ENCODE measurements at places on chromosomes 2 and 18.

GRCh38 chr2:121567452-121567851 lies 36.8 kb downstream of the RNU4ATAC start:
- DNase-seq: no peak

DNA sequence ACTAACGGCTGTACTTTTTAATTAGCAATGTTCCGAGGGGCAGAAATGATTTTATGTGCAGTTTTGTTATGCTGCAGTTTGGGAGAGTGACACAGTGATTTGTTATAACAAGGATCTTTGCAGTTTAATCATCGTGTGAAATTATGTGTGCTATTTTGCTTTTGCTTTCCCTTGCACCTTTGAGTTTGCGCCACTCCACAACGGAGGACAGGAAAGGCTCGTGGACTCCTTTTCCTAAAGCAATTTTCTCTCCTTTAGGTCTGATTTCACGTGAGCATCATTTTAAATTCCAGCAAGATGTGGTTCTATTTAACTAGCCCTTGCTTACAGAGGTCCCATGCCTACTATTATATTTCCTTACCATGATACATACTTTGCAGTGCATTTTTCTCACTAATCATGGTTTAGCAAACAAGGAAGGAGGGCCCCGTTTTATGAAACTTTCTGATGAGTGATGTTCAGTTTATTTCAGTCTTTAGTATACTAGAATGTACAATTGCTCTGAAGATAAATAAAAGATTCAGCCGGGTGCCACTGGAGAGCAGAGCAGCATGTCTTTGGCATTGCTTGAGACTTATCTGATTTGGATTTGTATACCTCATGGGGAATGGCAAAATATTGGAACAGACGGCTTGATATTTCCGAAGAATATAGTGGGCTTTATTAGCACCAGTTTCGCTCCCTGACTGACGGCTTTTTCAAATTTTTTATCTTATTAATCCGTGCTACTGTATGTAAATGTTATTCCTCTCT lies 528.2 kb upstream of the FANCL start:
- no peak for DNase-seq

DNA sequence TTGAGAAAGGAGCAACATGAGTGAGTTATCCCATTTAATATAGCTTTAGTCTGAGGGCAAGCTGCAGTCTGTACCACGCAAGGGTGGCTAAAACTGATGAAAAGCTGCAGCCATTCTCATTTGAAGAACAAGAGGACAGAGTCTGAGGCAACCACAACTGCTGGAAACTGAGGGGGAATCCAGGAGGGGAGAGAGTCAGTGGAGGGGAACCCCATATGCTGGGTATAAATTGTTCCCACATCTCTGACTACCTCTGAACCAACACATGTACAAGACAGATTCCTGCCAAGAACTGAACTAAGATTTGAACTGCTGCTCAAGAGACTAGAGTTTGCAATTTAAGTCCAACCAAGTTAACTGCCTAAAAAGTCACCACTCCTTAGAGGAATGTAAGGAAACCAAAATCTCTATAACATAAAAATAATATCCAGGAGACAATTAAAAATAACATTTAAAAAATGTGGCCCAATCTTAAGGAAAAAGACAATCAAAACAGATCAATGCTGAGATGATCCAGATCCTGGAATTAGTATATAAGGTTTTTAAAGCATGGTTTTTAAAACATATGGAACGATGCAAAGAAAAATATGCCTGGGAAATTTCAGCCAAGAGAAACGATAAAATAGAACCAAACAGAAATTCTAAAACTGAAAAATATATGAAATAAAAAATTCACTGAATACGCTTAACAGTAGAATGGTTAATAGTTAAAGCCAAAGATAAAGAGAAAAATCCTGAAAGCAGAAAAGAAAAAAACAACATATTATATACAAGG lies 11.2 kb downstream of the CWC22 start:
- no peak for DNase-seq

DNA sequence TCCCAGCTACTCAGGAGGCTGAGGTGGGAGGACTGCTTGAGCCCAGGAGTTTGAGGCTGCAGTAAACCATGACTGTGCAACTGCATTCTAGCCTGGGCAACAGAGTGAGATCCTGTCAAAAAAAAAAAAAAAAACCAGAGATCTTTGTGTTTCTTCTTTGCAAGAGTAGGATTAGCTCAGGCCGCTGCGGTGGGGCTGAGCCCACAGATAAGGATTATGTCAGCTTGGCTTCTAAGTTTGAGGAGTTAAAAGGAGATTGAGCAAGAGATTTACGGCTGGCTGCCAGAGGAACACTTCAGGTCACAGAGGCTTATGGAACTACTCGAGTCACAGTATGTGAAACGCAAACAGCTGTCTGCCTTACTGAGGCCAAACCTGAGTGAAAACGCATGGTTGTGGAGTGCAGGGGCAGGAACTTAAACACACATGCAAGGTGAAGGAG lies 146.7 kb upstream of the L3MBTL4 start:
- no peak for DNase-seq

- DNase-seq: no peak
Observed at GRCh38 chr18:26768385-26768784, 97.1 kb downstream of the AQP4 start.

DNA sequence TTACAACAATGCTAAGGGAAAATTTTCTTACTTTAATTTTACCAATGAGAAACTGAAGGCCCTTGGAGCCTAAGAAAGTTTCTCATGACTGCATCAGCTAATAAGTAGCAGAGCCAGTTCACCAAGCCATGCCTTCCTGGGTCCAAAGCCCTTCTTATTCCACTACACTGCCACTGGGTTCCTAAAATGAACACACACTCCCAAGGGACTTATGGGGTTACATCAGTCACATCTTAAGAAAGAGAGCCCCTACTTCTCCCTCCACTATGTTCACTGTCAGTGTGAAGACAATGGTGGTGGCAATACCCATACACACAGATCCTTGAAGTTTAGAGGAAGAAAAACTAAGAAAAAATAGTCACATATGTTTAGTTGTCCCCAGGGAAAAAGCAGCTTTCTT lies 20.6 kb downstream of the MBD2 start:
- no peak for DNase-seq

GRCh38 chr2:121080013-121080772 lies 204.8 kb downstream of the TFCP2L1 start:
- peak; percentile 25 for DNase-seq

GRCh38 chr18:955384-956066 lies 50.9 kb downstream of the ADCYAP1 start:
- no peak for DNase-seq

DNA sequence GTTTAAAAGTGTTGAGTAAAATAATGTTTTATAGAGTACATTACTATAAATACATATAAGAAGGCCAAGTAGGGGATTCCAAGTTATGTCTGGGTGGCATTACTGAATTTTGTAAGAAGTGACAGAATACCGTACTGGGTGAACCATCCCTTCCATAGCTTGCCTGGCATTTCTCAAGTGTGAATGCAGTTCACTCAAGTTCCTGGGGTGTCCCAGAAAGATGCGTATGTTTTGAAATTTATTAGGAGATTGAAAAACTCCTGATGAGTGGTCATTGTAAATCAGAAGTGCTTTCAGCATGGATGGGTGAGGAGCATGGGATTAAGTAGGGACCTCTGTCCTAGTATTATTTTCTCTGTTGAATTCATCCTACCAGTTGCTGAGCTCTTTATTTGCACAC lies 103.2 kb downstream of the VAPA start:
- DNase-seq: no peak

GRCh38 chr2:82781176-82781915 lies 1677.7 kb downstream of the SUCLG1 start:
- DNase-seq: no peak

DNA sequence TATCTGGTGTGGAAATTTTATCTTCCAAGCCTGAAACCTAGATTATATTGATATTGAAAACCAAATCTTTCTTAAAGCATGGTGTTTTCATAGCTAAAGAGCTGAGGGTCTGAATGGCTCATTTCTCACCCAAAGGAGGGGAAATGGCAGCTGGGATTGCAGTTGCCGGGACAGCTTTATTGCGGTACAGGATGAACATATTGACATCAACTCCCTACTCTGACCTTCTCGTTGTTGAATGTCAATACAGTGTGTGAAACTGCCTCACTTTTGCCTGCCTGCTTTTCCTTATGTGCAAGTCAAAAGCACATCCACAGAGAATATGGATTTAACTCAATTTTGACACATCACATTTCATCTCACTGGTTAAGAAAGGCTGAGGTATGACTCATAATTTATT lies 3.6 kb upstream of the COX7A2L start:
- DNase-seq: no peak

DNA sequence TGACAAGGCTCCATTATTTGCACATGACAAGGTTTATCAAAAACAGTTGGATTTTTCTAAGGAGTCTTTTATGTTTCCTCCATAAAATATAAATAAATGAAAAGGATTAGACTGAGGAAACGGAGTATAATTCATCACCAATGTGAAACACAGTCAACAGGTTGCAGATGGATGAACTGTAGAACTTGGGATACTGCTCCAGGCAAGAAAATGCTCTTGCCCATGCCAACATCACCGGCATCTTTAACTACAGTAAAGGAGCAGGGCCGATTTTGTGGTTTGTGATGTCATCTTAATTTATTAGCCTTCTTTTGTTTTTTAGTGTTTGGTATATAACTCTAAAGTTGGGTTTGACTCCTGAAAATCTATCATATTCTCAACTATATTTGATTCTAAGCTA lies 577.3 kb downstream of the EPHA4 start:
- DNase-seq: no peak

DNA sequence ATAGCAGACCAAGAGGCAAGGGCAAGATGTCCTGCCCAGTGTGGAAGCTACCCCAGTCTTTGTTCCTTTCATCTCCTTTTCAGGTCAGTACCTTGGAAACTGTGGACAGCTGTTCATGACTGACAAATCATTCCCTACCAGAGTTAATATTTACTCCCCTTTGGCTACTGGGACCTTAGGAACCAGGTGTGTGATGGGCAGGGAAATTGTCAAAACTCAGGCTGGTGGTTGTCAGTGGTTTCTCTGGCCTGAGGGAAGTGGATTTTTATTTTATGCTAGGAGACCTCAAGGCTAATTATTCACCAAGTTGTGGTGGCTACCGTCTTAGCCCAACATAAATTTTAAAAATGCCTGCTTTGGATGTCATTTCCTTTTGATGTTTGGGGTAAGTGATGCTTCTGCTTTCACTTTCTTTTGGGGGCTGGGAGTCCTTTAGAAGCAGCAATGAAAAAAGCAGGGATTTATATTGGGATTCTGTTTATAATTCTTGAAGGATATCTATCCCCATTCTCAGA lies 119.3 kb downstream of the SETBP1 start:
- no peak for DNase-seq

GRCh38 chr2:71503837-71504236 lies 50.5 kb downstream of the DYSF start:
- no peak for DNase-seq

DNA sequence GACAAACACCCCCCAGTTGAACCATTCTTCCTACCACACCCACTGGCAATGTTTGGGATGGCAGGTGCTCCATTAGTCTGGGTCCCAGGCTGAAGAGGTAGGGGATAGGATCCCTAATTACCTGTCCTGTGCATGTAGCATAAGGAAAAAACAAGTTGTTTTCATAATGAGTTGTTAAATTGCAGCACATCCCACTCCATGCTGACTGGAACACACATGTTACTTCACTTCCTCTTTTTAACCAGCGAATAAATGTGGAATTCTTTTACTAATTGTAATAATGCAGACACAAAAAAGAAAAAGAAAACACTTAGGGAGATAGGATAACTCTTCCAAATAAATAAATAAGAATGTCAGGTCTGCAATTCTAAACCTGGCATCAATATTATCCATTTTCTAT lies 11.8 kb upstream of the CBLN2 start:
- DNase-seq: no peak

DNA sequence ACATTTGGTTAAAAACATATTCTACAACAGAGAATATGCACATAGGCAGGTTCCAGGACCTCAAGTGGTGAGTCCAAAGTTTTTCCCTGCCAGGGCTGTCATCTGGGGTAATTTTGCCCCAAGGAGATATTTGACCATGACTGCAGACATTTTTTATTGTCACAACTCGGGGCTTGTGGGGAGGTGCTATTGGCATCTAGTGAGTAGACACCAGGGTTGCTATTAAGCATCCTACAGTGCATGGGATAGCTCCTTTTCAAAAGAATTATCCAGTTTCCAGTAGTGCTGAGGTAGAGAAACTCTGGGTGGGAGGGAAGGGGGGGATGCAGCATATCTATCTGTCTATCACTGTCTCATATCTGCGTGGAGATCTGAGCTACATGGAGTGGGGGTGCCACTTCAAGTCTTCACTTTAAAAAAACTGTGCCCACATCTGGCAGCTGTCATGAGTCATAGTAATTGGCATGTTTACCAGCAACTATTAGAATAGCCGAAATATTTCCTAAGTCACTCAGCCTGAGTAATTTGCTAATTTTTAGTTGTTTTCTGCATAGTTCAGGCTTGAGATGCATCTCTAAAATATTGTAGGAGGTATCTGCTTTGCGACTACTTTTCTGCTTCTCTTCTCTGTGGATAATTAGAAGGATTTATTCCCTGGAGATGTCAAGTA lies 254.0 kb upstream of the RBMS1 start:
- no peak for DNase-seq

DNA sequence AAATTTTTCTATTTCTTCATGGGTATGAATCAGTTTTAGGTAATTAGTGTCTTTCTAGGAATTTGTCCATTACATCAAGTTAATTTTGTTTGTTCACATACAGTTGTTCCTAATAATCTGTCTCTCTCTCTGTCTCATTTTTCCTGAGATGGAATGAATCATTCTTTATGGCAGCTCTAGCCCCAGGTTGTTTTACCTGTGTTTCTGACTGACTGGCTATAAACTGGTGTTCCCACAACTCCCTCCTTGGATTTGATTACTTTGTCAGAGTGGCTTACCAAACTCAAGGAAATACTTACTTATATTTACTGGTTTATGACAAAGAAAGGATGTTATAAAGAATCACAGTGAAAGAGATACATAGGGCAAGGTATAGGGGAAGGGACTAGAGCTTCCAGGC lies 15.1 kb downstream of the ADNP2 start:
- no peak for DNase-seq

- DNase-seq: no peak
Observed at GRCh38 chr2:165274698-165275097, 35.5 kb downstream of the SCN2A start.

DNA sequence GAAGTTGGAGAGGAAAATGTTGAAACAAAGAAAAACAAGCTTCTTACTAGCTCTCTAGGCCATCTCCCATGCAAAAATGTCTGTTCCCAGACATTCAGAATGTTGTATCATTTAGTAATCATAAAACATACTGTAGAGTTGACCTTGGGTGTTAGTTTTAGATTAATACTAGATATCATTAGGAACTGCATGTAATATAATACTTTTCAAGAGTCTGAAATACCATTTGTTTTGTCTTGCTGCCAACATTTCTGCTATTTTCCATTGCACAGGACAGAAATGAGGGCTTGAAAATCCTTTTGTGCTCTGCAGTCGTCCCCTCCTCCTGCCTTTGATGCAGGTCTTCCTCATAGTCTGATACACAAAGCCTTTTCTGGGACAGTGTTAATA lies 89.5 kb upstream of the RBMS1 start:
- DNase-seq: no peak

DNA sequence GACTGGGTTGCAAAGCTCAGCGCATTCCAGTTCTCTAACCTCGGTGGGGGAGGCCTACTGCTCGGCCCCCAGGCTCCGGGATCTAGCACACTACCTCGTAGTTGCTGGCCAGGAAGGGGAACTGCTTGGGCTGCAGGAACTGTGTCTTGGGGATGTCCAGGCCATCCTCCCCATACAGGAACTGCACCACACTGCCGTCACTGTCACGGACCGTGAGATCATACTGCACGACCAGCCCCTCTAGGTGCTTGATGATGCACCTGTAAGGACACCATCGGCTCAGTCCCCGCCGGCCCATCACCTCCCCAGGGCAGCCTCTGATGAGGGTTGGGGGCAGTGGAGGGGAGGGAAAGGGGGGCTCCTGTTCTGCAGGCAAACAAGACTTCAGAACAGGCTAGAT lies 61.6 kb downstream of the POLR1A start:
- no peak for DNase-seq

Data from stimulated activated CD4-positive, alpha-beta T cell treated with anti-CD3 and anti-CD28 coated beads, Interleukin-1b, Interleukin-23, amount 100 ng/mL, for 24 hours (primary cell).